Type B pancreatic cell (in vitro differentiated cells): ENCODE measurements at places on chromosomes 16 and 17.

DNA sequence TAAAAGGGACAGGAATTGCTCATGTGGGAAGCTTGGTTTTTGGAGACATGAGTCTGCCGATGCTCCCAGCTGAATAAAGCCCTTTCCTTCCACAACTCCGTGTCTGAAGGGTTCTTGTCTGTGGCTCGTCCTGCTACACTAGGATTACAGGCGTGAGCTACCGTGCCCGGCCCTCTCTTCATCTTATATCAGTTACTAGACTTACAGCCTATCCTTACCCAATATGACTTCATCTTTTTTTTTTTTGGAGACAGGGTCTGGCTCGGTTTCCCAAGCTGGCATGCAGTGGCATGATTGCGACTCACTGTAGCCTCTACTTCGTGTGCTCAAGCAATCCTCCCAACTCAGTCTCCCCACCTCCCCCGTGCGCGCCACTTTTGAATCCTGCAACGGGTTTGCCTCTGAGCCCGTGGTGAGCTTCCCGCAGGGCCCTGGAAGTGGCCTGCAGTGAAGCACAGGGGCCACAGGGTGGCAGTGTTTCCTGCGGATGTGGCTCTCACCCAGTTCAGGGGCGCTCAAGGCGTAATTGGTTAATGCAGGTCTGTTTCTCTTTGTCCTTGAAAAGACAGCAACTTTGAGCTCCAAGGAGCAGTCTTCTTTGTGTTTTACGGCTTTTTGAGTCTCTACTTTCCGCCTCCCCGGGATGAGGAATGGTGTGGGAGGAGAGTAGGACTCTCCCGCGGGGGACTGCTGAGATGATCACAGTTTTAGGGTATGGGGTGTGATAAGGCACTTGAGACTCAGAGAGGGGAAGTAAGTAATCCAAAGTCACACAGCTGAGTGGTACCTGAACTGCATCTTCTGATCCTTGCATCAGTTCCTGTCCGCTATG, 22.7 kb upstream of the GPRC5B start:
- peak overlapping the region; percentile 50 for H3K27ac ChIP-seq
- H3K36me3 ChIP-seq: no peaks in the 10 kb centered on the region
- peaks cover 14% of the 10 kb centered on the region for H3K27me3 ChIP-seq
- no peak overlapping the region for H3K4me3 ChIP-seq
- peak; percentile 79 for DNase-seq

GRCh38 chr17:13311306-13311705, 290.4 kb downstream of the HS3ST3A1 start:
- H3K27me3 ChIP-seq: no peaks in the 10 kb centered on the region
- H3K27ac ChIP-seq: no peak overlapping the region
- peaks cover 2% of the 10 kb centered on the region for H3K4me1 ChIP-seq
- H3K4me3 ChIP-seq: no peak overlapping the region

DNA sequence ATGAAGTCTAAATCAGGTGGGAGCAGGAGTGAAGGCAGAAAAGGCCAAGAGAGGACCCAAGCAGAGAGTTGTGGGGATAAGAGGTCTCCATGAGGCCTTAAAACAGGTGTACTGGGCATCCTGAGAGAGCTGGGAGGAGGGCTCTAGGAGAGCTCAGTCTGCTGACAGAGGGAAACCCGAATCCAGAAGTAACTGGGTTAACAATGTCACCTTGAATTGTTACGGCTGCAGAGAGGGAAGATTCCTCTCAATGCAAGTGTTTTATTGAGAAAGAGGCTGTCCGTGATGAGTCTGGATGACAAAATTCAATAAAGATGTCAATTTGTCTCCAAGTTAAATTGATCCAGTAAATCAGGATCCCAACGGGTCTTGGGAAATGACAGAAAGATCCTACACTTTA, 8.3 kb downstream of the DHRS7C start:
- no peaks in the 10 kb centered on the region for H3K36me3 ChIP-seq
- H3K4me3 ChIP-seq: no peak overlapping the region
- peaks cover 16% of the 10 kb centered on the region for H3K27me3 ChIP-seq
- no peak overlapping the region for H3K27ac ChIP-seq
- no peak for DNase-seq
- no peaks in the 10 kb centered on the region for H3K4me1 ChIP-seq

- no peak for DNase-seq
- H3K4me1 ChIP-seq: no peaks in the 10 kb centered on the region
- no peaks in the 10 kb centered on the region for H3K27me3 ChIP-seq
- H3K36me3 ChIP-seq: peaks cover 29% of the 10 kb centered on the region
These were observed 19.4 kb downstream of the RHOT1 start for GRCh38 chr17:32161506-32162365.

DNA sequence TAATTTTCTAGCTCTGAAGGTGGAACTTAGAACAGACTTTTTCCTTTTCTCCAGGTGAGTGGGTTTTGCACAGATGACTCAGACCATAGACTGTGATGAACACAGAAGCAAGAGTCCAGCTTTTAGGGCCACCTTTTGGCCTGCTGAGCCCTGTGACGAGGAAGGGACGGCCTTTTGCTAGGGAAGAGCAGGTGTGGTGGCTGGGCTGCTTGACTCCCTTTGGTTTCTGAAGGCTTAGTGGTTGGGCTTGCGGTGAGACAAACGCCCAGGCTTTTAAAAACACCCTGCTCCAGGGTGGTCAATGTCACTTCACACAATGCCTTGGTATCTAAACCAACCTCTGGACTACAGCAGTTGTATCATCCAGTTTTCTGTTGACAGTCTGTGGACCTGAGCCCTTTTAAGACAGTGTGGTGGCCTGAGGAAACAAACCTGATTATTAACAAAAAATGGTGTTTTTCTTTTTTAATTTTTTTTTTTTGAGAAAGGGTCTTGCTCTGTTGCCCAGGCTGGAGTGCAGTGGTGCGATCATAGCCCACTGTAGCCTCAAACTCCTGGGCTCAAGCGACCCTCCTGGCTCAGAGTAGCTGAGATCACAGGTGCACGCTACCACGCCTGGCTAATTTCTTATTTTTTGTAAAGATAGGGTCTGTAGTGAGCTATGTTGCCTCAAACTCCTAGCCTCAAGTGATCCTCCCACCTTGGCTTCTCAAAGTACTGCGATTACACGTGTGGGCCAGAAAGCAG, 134.0 kb downstream of the SNX29 start:
- H3K27ac ChIP-seq: no peak overlapping the region
- no peaks in the 10 kb centered on the region for H3K36me3 ChIP-seq
- H3K4me1 ChIP-seq: peaks cover 16% of the 10 kb centered on the region
- peaks cover 14% of the 10 kb centered on the region for H3K27me3 ChIP-seq

DNA sequence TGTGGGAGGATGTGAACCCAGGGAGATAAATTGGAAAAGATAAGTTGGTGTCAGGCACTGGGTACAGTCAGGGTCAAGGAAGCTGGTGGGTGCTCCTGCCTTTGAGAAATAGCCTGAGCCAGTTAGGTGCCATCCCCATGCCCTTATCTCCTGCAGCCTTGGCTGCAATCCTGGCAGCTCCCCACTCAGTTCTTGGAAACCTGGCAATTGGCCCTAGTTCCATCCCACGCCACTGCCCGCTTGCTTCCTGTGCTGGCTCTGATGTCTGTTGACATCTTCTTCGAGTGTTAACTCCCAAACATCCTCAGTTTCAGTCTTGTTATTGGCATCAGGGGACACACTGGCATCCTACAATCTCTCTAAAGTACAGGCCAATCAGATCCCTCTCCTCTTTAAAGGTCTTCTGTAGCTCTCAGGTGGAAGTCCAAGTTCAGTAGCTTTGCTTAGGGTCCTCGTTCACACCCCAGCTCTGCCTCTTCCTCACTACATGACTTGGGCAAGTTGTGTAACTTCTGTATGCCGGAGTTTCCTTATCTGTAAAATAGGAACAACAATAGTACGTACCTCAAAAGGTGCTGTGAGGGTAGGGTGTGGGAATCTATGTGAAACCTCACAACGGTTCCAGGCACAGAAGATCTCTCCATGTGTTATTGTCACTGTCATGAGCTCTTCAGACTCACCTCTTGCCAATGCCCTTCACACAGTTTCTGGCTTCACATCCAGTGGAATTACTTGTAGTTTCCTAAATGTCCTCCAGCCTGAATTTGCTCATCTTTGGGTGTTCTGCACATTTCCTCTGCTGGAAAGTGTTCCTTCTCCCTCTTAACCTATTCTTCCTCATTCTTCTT, 13.5 kb upstream of the PRKAR1A start:
- no peak for DNase-seq
- no peak overlapping the region for H3K27ac ChIP-seq
- peaks cover 19% of the 10 kb centered on the region for H3K27me3 ChIP-seq
- no peaks in the 10 kb centered on the region for H3K4me1 ChIP-seq
- H3K36me3 ChIP-seq: no peaks in the 10 kb centered on the region
- H3K4me3 ChIP-seq: no peak overlapping the region

DNA sequence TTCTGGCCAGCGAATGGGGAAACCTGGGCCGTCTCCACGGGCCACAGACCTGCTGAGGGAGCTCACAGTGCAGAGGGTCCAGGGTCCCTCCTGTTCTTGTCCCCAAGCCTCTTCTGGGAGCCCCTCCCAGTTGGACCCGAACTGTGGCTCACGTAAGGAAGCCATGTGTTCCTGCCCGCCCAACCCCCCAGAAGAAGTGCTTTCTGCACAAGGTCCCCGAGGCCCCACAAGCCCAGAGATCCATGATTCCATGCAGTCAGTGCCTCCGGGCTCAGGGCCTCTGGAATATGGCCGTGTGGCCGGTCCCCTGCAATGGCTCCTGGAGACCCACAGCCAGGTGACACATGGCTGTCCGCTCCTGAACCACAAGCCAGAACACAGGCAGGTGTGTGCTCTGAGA, 272.4 kb downstream of the C16orf95 start:
- peaks cover 35% of the 10 kb centered on the region for H3K4me1 ChIP-seq
- H3K27me3 ChIP-seq: peaks cover 48% of the 10 kb centered on the region
- H3K27ac ChIP-seq: no peak overlapping the region
- no peaks in the 10 kb centered on the region for H3K36me3 ChIP-seq
- no peak for DNase-seq
- no peak overlapping the region for H3K4me3 ChIP-seq

DNA sequence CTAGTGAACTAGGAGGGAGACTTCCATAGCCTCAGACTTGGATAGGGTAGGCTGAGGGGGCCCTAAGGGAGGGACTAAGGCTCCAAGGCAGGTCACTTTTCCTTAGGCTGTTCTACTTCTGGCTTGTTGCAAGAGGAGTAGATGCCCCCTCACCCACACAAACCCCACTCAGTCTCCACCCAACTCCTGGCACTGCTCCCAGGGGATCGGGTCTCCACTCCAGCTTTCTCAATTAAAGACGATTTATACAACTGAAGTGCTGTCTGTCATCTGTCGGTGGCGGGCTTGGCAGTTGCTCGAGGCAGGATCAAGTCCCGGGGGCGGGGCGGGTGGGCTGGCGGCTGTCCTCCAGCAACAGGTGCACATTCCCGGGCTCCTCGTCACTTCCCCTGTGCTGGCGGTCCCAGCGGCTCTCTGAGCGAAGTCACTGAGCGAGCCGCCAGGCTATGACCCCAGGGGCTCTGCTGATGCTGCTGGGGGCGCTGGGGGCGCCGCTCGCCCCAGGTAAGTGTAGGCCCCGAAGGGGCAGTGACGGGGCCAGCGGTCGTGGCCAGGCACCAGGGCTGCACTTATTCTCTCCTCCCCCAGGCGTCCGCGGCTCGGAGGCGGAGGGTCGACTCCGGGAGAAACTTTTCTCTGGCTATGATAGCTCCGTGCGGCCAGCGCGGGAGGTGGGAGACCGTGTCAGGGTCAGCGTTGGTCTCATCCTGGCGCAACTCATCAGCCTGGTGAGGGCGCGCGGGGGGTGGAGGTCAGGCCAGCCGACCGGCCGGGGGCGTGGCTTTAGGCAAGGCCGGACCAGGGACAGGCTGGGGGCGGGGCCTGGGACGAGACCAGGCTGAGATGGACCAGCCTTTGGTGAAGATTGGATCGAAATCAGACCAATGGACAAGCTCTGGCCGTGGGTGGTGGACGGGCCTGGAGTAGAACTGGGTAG, at the start of gene CHRNB1:
Gene CHRNB1 (plus strand): TSS at position 380 of the 937 bp plus-strand sequence. CDS start 67 bp downstream, at position 447.
- DNase-seq: no peak
- peaks cover 7% of the 10 kb centered on the region for H3K36me3 ChIP-seq
- H3K4me3 ChIP-seq: peak within 1 kb of the TSS; percentile 89
- H3K4me1 ChIP-seq: peaks cover 26% of the 10 kb centered on the region
- peaks cover 51% of the 10 kb centered on the region for H3K27me3 ChIP-seq

GRCh38 chr16:56777001-56777400, 47.1 kb downstream of the NUP93 start:
- no peak overlapping the region for H3K27ac ChIP-seq
- no peaks in the 10 kb centered on the region for H3K27me3 ChIP-seq
- H3K36me3 ChIP-seq: no peaks in the 10 kb centered on the region
- DNase-seq: no peak
- no peak overlapping the region for H3K4me3 ChIP-seq
- H3K4me1 ChIP-seq: peaks cover 48% of the 10 kb centered on the region

DNA sequence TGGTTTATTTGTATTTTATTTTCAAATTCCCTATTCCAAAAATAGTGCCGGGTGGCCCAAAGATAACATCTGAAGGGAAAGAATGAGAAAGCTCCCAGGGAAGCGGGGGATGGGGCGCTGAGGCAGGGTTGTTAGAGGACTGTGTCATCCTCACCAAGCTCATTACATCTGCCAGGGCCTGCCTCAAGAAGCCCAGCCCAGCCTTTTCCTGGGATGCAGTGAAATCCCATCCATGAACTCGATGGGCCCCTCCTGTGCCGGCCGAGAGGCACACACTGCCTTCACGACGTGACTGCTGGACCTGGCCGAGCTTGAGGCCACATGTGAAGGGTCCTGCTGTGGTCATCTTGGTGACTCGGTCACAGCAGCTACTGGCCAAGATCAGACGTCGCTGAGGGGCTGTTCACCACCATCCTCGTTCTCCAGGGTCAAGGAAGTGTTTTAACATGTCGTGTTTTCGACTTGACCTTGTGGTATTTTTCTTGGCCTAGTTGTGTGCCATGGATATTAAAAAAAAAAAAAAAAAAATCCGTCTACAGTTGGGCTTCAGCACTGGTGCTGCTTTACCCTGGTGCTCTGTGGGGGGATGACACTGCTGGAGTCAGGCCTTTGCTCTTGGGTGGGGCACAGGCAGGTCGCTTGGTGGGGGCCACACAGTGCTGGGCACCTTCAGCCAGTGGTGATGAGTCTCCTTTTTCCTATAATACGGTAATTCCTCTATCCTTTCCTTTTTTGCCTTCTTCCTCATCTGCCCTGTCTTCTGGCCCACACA, 4.9 kb downstream of the TIMM22 start:
- peaks cover 23% of the 10 kb centered on the region for H3K36me3 ChIP-seq
- peak overlapping the region; percentile 54 for H3K27ac ChIP-seq
- H3K27me3 ChIP-seq: no peaks in the 10 kb centered on the region
- H3K4me3 ChIP-seq: peak overlapping the region; percentile 70
- peaks cover 54% of the 10 kb centered on the region for H3K4me1 ChIP-seq

DNA sequence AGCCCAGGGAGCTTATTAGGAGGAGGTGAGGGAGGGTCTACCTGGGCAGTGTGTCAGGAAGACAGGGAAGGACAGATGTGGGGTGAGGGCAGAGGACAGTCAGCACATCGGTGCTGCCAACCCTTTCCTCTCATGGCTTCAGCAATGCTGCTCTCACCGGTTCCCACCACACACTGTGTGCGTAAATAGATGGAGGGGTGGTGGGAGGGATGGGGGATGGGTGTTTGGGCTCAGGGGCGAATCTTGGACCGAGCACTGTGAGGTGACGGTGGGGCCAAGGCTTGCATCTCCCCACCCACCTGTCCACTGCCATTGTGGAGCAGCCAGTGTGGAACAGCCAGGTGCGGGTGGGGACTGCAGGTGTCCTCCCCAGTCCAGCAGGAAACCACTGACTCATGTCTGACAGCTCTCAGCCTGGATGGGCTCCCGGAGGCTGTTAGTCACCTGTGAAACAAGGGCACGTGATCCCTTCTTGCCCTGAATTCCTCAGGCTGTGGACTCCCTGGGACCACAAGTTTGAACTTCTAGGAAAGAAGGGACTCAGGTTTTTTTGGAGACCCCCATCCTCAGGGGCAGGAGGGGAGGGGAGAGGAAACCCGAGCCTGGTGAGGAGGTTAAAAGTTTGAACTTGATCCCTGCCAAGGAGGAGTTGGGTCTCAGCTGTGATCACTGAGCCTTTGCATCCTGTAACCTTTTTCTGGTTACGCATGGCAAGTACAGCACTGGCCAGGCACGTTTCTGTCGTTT, 42.7 kb upstream of the SMPD3 start:
- no peak overlapping the region for H3K27ac ChIP-seq
- no peak overlapping the region for H3K4me3 ChIP-seq
- DNase-seq: no peak
- peaks cover 25% of the 10 kb centered on the region for H3K4me1 ChIP-seq
